ENCODE measurements at places on chromosomes 12 and 14.

DNA sequence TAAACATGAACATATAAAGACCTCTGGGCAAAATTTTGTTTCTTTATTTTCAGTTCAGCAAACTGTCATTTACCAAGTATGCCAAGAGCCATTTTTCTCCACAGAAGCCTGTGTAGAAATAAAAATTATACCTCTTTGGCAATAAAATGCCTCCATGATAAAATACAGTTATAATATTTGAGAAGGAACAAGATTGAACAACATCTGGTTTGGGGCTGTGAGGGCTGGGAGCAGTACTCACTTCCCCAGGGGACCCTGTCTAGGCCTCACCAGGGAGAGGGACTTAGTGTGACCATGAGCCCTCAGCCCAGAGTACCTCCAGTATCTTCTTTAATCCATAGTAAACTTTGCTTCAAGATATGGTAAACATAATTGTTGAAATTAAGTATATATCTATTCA lies 65.1 kb downstream of the DAAM1 start:
- no peak for DNase-seq

GRCh38 chr12:117347588-117347987 lies 13.8 kb downstream of the NOS1 start:
- no peak for DNase-seq

DNA sequence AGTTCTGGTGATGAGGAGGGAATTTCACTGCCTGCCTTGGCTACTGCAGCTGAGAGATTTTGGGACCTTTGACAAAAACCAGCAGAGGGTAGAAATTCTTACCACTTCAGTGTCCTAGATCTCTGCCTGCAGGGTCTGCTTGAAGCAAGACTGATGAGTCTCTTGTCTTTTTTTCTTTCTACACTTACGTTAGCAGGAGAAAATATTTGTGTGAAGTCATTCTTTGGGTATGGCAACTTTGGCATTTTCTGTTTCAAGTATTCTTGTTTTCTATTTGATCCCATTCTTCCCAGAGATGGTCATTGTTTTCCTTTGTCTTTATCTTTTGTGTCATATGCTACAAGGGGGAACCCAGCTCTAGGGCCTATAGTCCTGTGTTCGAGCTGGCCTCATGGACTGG lies 65.6 kb upstream of the FERMT2 start:
- DNase-seq, result no peak

GRCh38 chr12:49776413-49776812 lies 35.1 kb downstream of the TMBIM6 start:
- DNase-seq, result peak; percentile 69

- DNase-seq, result no peak
These were observed 119.3 kb upstream of the FSCB start for GRCh38 chr14:44626423-44626822.

GRCh38 chr12:42961395-42961794 lies 371.8 kb upstream of the PRICKLE1 start:
- no peak for DNase-seq

- DNase-seq, result no peak
These were observed 24.3 kb downstream of the HIF1A start for GRCh38 chr14:61719344-61720293.

DNA sequence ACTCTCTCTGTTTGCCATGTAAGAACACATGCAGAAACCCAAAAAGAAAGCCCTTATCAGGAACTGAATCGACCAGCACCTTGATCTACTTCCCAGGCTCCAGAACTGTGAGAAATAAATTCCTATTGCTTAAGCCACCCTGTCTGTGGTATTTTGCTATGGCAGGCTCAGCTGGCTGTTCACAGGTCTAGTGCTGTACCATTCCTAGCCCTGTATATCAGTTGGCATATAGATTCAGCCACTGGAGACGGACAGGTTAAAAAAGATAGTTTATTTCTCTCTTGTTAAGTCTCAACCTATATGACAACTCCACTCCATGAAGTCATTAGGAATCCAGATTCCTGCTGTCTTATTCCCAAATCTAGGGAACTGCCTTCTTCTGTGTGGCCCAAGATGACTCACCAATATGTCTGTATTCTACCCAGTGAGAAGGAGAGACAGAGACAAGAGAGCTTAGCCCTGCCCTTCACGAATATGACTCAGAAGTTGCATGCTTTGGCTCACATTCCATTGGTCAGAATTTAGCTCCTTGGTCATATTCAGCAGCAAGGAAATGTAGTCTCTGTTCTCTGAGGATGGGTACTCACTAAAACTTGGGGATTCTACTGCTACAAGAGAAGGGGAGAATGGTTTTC lies 57.0 kb downstream of the PLEKHG7 start:
- DNase-seq, result no peak

GRCh38 chr14:52244997-52245396 lies 22.5 kb upstream of the PTGDR start:
- DNase-seq, result no peak

- no peak for DNase-seq
These were observed 96.0 kb upstream of the NEDD1 start for GRCh38 chr12:96811083-96811482.

GRCh38 chr12:51922762-51923505 lies 15.6 kb downstream of the ACVRL1 start:
- peak; percentile 55 for DNase-seq

GRCh38 chr14:106841701-106842100 lies 1315.3 kb downstream of the TMEM121 start:
- DNase-seq, result no peak

DNA sequence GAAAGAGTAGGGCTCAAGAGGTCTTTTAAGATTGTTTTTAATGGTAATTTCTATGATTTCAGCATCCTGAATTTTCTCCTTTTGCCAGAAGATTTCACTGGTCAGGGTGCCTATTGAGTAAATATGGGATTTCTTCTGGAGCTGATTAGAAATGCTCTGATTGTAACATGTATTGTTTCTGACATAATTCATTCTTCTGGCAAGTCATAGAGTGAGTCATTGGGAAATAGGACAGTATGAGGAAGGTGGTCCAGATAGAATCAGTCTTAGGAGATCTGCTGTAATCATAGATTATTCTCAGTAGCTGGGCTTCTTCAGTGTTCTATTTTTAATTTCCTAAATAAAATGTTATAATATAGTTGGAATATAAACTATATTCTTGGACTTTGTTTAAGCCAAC lies 182.0 kb upstream of the NAV3 start:
- peak; percentile 14 for DNase-seq

DNA sequence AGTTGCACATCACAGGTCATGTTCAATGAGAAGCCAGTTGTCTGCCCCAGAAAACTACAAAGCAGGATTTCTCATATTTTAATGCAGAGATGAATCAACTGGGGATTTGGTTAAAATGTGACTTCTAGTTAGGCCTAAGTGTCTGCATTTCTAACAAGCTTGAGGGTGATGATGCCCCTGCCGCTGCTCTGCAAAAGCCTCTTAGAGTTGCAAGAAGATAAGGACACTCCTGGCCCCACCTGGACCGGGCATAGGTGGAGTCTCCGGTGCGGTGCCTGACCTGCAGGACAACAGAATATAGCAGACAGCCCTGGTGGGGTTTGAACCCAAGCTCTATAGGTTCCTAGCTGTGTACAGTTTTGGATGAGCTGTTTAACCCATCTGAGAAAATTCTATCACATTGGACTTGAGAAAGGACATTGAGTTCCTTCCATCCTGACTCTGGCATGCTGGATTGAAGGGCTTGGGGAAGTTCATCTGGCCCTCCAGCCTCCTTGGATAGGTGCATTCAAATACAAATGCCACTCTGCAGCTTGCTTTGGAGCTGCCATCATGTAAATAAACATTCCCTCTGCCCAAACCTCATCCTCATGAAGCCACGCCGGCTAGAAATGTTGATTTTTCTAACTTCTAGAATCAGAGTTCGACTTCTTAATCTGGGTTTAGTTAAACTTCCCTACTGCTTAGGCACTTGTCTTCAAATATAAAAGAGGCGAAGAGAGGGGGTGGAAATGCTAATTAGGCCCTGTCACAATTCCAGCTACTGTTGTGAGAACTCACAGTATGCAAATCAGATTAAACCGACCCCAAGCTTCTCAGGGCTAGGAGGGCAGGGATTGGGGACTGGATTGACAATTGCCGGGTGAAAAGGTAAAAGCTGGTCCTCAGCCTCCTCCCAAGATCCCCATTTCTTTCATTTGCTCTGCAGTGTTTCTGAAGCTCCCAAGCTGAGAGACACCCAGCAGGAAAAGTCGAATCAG lies 1225.6 kb downstream of the VRK1 start:
- no peak for DNase-seq

DNA sequence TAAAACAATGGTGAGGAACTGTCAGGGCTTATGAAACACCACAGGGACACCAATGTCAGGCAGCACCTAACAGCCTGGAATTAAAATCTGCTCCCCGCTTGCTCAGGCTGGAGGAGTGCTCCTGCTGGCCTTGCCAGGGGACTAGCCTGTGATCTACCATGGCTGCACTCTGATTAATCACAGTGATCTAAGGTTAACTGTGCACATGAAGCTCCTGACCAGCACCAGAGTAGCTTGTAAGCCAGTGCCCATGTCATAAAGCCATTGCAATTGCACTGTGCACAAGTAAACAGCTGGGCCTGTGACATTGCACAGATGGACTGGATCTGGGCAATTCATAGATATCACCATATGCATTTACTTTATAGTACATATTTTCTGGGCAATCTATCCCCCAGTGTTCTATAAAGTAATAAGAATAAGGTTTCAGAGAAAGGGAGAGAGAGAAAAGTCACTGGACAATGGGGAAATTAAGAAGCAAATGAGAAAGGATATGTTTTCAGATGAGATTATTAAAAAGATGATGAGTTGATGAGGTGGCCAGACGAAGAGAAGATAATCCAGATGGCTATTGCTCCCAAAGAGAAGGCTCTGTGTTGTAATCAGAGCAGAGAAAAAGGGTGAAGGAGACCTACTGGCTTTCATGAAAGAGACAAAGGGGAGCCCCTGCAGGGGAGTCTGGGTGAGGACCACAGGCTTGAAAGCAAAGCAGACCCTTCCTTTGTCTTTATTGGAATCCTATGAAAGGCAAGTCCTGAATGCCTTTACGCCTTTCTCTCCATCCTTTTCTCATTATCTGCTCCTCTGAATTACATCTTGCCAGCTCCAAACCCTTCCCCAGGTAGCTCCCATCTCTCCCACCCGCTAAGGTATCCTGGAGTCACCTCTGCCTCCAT lies 145.8 kb downstream of the SLC38A6 start:
- DNase-seq, result no peak

DNA sequence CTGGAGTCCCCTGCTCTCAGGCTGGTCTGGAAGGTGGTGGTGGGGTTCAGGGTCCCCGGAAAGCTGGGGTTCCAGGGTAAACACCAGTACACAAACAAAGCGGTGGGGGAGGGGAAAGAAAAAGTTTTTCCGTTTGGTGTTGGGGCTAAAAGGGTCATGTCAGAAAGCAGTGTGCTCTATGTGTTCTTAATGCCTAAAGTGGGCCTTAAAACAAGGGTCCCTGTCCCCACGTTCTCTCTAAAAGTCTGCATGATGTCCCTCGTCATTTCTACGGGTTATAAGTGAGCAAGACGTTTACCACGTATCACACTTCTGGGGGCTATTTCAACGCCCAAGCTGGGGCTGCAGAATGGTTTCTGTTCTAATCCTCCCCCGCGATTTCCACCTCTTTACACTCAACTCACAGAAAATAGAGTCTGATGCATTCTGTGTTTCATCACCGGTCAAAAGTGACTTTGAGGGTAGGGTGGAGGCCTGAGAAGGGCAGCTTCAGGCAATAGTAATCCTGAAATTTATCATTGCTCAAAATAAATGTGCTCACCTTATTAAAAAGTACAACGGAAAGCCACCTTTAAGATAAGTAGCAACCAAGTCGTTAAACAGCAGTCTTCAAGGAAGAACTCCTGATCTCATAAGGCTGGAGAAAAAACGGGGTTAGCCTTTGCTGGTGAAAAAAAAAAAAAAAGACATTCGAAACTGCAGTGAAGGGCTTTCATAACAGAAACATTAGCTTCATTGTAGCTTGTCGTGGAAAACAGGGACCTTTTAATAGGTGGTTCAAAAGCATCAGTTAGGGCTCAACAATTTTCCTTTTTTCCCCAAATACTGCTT lies 63.9 kb upstream of the PTGR2 start:
- DNase-seq, result peak; percentile 52

DNA sequence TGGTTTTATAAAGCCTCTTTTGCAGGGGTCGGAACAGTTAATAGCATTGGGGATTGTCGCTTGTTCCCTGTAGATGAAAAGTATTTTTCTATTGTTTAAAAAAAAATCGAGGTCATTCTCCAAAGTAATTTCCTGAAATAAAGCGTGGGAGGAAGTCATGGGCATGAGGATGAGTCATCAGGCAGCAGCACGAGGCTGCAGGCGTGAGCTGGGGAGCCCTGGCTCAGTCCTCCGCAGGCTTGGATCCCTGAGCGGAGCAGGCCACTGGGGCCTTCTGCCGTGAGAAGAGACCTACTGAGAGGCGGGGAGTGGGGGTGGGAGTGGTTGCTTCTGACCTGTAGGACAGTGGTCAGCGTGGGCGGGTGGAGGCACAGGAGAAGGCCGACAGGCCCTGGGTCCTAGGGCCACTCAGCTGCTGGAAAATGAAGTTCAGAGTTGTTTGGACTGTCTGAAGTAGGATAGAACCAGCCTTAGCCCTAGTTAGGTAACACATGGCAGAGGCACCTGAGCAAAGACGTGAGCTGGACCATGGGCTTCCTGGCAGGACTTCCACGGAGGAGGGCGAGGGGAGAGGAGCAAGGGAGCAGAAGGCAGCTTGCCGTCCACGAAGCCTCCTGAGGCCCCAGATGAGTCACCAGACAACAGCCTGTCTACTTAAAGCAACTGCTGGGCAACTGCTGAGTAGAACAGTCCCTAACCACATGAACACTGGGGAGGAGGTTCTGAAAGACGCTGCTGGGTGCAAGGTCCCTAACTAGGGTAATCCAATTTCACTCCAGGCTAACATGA lies 21.1 kb upstream of the LGALS3 start:
- DNase-seq, result peak; percentile 73

DNA sequence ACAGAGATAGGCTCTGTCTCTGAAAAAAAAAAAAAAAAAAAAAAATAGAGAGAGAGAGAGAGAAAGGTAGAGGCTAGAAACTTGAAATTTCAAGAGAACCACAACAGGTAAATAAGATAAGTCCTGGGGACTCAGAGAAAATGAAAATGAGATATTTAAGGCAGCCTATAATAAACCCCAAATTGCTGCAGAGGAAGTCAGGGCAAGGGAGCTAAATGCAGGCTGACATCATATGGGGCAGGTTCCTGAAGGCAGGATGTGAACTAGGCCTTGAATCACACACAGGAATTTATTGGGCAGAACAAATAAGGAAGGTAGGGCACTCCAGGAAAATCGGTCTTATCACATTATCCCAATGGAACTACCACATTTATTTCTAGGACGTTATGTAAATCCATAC lies 54.9 kb upstream of the NUDT4 start:
- no peak for DNase-seq

- DNase-seq, result no peak
These were observed 40.2 kb upstream of the DICER1 start for GRCh38 chr14:95197551-95197950.

- DNase-seq, result no peak
These were observed 85.2 kb downstream of the TMTC3 start for GRCh38 chr12:88227263-88227662.

- DNase-seq, result no peak
These were observed 439.9 kb downstream of the EGLN3 start for GRCh38 chr14:33510991-33511390.

GRCh38 chr12:24109381-24110039 lies 160.0 kb upstream of the SOX5 start:
- no peak for DNase-seq

- no peak for DNase-seq
These were observed 99.9 kb downstream of the TMTC3 start for GRCh38 chr12:88241862-88242570.

GRCh38 chr12:94875525-94875924 lies 128.0 kb downstream of the NDUFA12 start:
- DNase-seq, result no peak
